ENCODE measurements at places on chromosomes 13 and 19.

- no peak for DNase-seq
These were observed 273.1 kb downstream of the KLF12 start for GRCh38 chr13:73861136-73861535.

DNA sequence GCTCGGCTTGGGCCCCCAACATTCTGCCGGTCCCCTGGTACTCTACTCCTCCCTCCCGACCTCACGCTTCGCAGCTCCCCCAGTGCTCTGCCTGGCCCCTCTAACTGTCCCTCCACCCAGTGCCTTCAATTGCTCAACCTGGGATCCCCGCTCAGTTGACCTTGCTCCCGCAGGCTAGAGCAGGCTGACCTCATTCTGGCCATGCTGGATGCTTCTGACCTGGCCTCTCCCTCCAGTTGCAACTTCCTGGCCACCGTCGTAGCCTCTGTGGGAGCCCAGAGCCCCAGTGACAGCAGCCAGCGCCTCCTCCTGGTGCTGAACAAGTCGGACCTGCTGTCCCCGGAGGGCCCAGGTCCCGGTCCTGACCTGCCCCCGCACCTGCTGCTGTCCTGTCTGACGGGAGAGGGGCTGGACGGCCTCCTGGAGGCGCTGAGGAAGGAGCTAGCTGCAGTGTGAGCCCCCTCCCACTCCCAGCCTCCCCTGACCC is 3.6 kb downstream of the GTPBP3 start:
- no peak for DNase-seq

DNA sequence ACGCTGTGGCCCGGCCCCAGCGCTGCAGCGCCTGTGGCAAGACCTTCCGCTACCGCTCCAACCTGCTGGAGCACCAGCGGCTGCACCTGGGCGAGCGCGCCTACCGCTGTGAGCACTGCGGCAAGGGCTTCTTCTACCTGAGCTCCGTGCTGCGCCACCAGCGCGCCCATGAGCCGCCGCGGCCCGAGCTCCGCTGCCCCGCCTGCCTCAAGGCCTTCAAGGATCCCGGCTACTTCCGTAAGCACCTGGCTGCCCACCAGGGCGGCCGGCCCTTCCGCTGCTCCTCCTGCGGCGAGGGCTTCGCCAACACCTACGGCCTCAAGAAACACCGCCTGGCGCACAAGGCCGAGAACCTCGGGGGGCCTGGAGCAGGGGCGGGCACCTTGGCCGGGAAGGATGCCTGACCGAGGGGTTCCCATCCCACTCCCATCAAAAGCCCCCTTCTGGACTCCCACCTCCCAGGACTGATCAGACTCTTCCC is 7.9 kb downstream of the ZNF784 start:
- no peak for DNase-seq

- DNase-seq, result no peak
These were observed 249.6 kb downstream of the TDRD3 start for GRCh38 chr13:60646620-60647019.

DNA sequence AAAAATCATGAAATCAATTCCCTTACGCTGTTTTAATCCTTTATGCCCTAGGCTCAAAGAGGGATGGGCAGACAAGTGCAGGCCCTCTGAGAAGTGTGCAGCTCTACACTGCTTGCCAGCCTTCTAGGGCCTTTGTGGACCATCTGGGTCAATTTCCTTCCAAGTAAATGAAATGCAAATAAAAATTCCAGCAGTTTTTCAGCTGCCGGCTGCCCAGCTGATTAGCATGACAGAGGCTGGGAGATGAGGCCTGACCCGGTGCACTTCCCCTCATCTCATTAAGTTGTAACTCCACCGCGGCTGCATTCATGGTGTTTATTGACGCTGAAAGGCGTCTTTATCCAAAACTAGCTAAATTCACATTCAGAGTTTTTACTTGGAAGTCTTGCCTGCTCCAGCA is 47.5 kb upstream of the GSX1 start:
- no peak for DNase-seq

- peak; percentile 40 for DNase-seq
These were observed 350.6 kb downstream of the LIG4 start for GRCh38 chr13:107864543-107865317.

DNA sequence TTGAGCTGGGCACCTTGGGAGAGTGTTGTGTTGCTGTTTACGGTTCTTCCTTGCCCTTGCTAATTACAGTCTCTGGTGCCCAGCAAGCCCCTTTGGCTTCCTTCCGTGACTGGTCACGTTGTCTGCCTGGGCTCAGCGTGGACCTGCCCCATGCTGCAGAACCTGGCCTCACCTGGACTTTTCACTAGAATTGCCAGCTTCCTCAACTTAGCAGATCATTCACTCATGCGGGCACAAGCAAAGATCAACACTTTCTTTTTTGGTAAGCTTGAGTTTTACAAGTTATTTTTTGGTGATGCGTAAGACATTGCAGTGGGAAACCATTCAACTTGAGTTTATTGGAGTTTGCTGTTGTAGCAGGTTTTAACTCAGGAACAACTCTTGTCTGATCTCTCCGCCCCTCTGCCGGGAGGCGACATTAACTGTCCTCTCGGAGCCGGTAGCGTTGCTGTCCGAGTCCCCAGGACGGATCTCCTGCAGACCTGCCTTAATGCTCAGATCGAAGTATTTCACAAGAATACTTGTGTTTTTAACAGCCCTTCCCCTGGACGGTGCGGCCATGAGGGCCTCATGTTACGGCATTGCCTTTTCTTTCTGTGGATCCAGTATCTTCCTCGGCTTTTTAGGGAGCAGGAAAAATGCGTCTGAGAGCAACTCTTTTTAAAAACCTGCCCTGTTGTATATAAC is 15.7 kb upstream of the TEX29 start:
- DNase-seq, result no peak

- DNase-seq, result no peak
These were observed 200.9 kb upstream of the MIR17HG start for GRCh38 chr13:91146601-91147000.

- no peak for DNase-seq
These were observed 350.5 kb downstream of the KCNRG start for GRCh38 chr13:50365408-50366391.

DNA sequence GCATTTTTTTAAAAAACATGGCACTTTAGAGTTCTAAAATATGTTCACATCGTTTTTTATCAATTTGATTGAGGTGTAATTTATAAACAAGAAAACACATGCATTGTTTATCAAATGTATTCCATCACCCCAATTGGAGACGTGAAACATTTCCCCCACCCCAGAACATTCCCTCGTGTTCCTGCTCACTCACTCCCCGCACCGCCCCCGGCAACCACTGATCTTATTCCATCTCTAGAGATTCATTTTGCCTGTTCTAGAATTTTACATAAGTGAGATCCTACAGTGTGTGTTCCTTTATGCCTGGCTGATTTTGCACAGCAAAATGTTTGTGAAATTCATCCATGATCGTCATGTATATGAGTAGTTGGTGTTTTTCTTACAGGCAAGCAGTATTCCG is 50.5 kb upstream of the KCTD15 start:
- no peak for DNase-seq

GRCh38 chr13:35995136-35995535 is 136.0 kb downstream of the DCLK1 start:
- no peak for DNase-seq

DNA sequence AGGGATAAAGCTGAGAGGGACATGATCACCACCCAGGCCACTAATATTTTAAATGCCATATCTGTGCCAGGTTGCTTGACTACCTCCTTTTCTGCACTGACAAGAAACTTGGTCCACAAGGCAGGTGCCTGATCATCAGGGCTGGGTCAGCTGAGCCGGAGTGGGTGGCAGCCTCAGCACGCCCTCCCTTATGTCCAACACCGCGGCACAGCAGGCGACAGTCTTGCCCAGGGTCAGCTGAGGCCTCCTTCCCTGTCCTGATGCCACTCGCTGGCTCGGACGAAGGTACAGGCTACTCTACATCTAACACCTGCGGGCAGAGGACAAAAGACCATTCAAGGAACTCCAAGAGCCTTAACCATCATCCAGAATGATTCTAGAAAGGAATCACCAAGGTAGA is 16.9 kb downstream of the ZC3H4 start:
- no peak for DNase-seq

GRCh38 chr19:45103508-45104319 is 10.7 kb downstream of the PPP1R37 start:
- no peak for DNase-seq

GRCh38 chr19:31171936-31172335 is 177.3 kb downstream of the TSHZ3 start:
- DNase-seq, result no peak

- no peak for DNase-seq
These were observed 98.6 kb downstream of the FREM2 start for GRCh38 chr13:38785490-38785889.

DNA sequence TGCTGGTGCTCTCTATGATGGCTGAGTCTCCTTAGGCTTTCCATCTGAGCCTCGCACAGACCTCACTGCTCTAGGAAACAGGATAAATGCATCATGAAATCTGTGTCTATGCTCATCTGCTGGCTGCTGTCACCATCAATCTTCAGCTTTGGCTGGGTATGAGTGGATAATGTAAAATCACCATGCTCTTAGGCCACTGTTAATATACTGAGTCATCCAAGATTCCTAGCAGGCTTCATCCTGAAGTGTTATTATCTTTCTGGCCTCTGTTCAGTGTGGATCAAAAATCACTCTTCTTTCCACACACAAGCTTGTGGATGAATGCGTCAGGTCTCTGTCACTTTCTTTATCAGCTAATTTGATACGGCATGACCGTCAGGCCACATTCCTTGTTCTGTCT is 317.4 kb downstream of the NALCN start:
- DNase-seq, result no peak
